Foreskin keratinocyte (primary cell): ENCODE measurements at places on chromosomes 5 and 9. TPM values are rescaled to one million over a fixed set of nuclear protein-coding genes. Genes with fewer than 3 reads are reported as not detected.

GRCh38 chr5:82362636-82363035 is 84.5 kb upstream of the RPS23 start:
- no peak for DNase-seq

GRCh38 chr9:136533775-136534157 is 12.1 kb downstream of the NOTCH1 start:
- DNase-seq: peak; percentile 62

DNA sequence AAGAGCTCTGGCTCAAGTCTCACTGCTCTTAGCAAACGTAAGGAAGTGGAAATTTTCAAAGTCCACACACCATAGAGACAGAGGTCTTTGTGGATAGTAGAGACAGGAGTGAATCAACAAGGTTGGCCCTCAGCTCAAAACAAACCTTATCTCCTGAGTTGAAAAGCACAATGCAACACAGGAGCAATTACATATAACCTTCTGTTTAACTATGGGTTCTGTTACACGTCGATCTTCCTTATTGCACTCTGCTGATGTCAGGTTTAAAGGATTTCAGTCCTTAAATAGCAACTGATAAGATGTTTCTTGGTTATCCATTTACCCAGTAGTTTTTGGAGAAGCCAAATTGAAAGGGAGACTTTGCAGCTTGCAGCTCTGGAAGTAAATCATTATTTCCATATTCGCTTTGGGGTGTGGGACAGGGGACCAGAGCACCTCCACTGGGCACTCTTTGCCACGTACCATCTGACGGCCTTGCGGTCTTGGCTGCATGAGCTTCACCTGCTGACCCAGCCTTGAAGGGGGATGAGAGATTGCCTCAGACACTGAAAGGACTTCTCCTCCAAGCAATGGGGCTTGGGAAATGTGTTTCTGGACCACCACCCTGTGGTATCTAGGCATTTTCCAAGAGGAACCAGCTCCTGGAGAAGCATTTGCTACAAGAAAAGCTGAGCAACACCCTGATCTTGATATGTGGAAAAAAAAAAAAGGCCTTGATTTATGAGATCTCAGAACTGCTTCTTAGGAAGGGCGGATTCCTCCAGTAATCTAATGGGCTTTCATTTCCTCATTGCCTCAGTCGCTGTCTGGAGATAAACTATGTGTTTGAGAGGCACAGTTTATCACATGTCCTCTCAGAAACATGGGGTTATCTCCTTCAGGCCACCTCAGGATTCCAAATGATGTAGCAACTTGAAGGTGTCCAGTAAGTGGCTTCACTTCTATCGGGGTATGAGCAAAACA is 56.2 kb upstream of the ZNF622 start:
- DNase-seq: no peak

GRCh38 chr5:20033881-20034280 is 45.9 kb upstream of the CDH18 start:
- DNase-seq: no peak

DNA sequence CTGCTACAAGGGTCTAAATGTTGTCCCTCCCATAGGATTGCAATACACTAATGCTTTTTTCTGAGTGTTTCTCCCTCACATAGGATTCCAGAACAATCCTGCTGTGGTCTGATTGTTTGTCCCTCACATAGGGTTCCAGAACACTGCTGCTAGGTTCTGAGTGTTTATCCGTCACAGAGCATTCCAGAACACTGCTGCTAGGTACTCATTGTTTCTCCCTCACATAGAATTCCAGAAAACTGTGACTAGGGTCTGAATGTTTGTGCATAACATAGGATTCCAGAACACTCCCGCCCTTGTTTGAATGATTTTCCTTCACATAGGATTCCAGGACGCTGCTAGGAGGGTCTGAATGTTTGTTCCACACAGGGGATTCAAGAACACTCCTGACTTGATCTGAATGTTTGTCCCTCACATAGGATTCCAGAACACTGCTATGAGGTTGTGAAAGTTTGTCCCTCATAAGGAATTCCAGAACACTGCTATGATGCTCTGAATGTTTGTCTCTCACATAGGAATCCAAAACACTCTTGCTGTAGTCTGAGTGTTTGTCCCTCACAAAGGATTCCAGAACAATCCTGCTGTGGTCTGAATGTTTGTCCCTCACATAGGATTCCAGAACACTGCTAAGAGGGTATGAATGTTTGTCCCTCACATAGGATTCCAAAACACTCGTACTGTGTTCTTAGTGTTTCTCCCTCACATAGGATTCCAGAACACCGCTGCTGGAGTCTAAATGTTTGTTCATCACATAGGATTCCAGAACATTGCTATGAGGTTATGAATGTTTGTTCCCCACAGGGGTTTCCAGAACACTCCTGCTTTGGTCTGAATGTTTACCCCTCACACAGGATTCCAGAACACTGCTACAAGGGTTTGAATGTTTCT is 213.5 kb downstream of the FOXD4L6 start:
- no peak for DNase-seq

DNA sequence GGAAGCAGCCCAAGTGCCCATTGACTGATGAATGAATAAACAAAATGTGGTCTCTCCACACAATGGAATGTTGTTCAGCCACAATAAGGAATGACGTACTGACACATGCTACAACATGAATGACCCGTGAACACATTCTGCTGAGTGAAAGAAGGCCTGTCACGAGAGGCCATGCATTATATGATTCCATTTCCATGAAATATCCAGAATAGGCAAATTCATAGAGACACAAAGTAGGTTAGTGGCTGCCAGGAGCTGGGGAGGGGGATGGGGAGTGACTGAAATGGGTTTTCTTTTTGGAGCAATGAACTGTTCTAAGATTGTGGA is 41.4 kb downstream of the BICD2 start:
- DNase-seq: peak; percentile 98

DNA sequence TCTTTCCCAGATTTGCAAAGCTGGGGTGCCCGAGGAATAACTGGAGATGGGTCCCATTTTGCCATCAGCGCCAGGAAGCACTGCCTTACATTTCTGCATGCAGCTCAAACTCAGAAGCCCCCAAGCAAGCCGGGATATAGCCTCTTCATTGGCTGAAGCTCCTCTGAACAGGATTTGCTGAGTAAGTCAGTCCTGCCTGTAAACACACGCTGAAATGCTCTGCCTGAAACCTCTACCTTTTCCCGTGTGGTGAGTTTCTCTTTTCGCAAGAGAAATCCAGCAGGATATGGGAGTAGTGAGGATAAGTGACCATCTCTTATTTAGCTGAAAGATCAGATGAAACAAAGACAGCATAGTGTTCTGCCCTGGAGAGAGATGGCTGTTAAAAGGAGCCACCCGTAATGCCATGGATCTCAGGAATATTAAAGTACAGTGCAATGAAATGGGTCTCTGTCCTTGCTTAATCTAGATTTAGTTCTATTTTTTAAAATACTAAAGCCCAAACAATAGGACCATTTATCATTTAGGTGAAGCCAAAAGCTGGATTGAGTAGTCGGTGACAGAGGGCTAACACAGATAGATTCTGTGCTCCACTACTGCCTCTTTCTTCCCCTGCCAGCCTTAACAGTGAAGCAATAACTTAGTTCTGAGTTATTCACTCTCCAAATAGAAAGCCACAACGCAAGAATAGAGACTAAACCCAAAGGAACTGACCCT is 177.5 kb upstream of the PPP2R2B start:
- DNase-seq: no peak

DNA sequence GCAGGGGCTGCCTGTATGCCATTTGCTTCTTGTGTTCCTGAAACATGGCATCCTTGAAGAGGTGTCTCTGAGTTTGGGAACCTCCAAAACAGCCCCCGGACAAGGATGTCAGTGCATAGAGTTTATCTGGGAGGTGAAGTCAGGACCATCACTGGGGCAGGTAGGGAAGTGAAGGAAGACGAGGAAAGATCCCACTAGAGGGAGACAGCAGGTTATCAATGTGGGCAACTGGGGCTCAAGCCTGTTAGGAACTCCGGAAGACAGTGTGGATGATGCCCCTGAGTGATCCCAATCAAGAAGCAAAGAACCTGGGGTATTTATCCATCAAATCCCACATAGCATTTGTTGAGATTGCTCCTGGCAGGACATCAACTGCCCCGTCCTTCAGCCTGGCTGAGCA is 233.1 kb downstream of the AGTPBP1 start:
- no peak for DNase-seq

DNA sequence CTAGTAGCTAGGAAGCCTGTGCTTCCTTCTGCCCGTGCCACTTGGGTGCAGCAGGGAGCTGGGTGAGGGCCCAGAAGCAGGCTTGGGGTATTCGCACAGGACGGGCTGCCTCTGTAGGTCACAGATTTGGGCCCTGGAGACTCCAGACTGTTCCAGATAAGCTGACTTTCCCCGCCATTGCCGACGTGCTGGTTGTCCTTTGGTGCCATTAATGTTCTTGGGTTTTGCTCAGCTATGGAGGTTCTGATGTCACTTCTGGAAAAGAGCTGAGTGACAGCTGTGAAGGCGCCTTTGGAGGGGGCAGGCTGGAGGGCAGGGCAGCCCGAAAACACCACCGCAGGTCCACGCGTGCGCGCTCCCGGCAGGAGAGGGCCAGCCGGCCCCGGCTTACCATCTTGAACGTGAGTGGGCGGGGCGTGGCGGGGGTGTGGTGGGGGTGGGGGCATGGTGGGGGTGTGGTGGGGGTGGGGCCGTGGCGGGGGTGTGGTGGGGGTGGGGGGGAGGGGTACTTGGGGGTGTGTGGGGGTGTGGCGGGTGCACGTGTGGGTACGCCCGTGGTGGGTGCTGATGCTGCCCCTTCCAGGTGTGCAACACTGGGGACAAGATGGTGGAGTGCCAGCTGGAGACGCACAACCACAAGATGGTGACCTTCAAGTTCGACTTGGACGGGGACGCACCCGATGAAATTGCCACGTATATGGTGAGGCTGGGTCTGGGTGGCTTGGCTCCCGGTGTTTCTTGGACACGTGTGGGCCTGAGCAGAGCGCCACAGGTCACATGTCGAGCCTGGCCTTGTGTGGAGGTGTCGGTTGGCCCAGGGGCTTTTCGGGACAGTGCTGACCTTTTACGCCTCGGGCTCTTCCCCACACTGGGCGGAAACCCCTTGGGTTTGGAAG is 79.6 kb downstream of the WNK2 start:
- DNase-seq: no peak

DNA sequence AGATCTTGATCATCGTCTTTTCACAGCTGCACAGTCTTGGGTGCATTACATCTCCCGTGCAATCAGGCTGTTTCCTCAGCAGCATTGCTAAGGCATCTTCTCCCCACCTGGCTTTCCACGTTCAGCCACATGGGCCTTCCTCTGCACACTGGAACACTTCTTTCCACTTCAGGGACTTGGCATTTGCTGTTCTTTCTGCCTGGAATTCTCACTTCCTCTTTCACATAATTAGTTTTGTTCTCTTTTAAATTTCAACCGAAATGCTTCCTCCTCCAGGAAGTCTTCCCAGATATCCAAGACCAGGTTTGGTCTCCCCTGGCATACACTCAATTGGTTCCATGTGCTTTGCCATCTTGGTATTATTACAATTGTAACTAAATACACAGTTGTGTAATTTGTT is 43.8 kb downstream of the WHRN start:
- no peak for DNase-seq

- peak; percentile 46 for DNase-seq
These were observed 45.5 kb upstream of the ZNF169 start for GRCh38 chr9:94213511-94214124.

DNA sequence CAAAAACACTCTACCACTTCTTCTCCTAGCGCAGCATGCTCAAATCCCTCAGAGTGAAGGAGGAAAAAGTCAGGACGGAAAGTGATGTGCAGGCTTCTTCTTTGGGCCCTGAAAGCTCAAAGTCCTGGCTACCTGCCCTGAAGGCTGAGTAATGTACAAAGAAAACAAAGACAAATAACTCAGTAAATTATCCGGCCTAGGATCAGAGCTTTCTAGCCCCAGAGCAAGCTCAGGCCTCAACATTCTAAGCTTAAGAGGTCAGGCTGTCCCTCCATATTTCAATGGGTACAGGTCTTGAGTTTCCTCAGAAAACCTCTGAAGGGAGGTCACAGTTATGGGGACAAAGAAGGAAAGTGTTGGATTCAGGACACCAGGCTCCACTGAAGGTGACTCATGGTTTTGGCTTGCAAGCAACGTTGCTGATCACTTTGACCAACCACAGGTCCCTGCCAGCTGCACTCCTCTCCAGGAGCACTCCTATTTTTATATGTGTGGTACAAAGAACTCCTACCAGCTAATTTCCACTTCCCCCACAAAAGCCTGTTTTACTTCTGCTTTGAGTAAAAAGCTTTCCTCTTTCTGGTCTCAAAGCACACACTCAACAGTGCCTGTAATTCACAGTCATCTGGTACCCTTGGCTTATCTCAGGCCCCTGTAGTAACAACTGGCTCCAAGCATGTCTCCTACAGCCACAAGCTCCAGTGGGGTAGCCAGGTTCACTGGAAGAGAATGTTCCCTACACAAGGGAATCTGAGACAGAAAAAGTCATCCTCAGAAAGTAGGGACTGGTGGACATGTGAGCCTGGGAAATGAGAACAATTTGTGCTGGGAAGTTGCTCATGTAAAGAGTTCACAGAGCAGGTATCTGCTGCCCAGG is 115.7 kb downstream of the UGCG start:
- DNase-seq: peak; percentile 90

DNA sequence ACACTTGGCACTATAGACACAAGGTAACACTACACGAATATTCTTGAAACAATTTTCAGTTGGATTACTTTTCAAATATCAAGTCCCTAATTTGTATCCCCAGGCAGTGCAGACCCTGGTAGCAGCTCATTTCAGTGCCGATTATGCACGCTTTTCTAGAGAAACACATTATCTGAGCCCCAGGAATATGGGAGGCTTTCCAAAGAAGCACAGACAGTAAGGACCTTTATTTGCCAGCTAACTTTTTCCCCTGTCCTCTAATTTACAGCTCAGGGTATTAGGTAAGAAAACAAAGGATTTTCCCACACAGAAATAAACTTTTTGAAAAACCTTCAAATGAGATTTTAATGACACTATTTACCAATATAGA is 852.3 kb upstream of the DMAC1 start:
- DNase-seq: no peak

GRCh38 chr5:29218138-29218537 is 1975.3 kb upstream of the CDH6 start:
- DNase-seq: no peak

GRCh38 chr5:68000805-68001204 is 214.8 kb upstream of the PIK3R1 start:
- no peak for DNase-seq

HMCN2 gene
- not detected in 2 replicates for total RNA-seq

DNA sequence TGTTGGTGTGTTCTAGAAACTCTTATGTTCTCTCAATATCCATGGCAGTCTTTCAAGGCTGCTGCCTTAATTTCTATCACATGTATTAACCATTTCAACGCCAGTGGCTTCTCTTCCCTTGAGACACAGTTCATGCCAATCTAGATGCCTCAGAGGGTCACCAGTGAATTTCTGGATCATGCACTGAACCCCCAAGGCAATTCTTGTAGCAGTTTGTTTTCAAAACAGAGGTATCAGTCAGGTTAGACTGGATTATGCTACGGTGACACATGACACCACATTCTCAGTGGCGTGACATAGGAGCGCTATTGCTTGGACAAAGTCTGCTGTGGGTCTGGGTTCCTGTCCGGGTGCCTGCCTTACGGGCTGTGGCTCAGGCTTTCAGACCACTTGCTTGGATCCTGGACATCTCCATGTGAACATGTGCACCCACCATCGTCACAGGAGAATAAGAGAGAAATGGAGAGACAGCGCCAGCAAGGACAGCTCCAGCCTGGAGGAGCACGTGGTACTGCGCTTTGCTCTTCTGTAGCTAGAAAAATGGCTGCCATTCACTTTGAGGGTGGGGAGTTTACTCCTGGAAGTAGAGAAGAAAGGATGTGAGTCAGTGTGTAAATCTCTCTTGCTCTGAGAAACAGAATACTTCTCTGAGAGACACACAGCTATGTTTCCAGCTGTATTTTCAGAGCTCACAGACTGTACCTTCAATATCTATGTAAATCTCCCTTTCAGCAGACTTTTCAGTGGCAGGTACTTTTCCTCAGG is 329.3 kb upstream of the ADCY2 start:
- no peak for DNase-seq

ZNF879 gene
- 2.6 and 3.4 TPM in 2 replicates for total RNA-seq

GOLM1 gene
- total RNA-seq: 20.3 and 25.6 TPM in 2 replicates
